Activated CD8-positive, alpha-beta memory T cell treated with anti-CD3 and anti-CD28 coated beads for 1 hour (primary cell): ENCODE measurements at places on chromosomes 5 and 9.

- DNase-seq, result no peak
Observed at GRCh38 chr5:175681045-175681967, 23.4 kb downstream of the HRH2 start.

DNA sequence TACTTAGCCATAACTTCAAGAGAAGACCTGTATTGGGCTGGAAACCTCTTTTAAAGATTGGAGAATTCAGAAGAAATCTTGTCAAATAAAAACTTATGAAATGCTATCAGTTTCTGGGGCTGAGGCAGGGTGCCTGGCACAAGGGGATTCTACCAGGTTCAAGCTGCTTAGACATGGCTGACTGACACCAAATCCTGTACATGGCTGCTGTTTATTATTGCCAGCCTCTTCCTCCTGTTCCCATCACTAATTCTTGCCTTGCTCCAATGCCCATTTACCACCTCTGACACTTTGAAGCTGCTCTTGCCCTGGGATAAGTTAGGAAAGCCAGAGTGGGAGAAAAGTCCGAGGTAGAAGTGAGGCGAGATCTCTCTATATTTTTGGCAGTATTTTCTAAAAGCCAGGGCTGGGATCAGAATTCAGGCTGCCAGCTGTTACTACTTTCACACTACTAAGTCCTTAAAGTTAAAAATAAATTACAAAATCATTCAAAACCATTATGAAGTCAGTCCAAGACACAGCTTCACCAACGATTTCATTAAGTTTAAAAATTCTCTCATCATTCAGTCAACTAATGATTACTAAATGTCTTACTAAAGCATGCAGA is 66.3 kb upstream of the TNFAIP8 start:
- DNase-seq, result no peak

- DNase-seq, result no peak
Observed at GRCh38 chr9:96350866-96351265, 32.6 kb downstream of the SLC35D2 start.

DNA sequence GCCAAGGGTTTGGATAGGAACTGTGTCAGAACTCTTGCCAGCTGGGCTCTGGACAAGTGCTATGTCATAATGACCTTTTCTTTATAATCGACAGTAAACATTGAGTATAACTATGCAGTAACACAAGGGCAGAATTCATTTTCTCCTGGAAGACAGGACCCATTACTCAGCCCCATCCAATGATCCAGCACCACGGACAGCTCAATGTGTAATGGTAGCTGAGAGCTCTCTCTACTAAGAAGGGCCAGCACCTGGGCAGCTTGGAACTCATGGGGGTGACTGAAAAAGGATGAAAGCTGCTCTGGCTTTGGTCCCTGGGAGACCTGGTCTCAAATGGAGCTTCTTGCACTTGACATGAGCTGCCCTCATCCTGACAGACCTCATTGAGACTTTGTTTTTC is 347.8 kb downstream of the TRIM32 start:
- no peak for DNase-seq

GRCh38 chr5:170181902-170182301 is 50.9 kb upstream of the C5orf58 start:
- no peak for DNase-seq

DNA sequence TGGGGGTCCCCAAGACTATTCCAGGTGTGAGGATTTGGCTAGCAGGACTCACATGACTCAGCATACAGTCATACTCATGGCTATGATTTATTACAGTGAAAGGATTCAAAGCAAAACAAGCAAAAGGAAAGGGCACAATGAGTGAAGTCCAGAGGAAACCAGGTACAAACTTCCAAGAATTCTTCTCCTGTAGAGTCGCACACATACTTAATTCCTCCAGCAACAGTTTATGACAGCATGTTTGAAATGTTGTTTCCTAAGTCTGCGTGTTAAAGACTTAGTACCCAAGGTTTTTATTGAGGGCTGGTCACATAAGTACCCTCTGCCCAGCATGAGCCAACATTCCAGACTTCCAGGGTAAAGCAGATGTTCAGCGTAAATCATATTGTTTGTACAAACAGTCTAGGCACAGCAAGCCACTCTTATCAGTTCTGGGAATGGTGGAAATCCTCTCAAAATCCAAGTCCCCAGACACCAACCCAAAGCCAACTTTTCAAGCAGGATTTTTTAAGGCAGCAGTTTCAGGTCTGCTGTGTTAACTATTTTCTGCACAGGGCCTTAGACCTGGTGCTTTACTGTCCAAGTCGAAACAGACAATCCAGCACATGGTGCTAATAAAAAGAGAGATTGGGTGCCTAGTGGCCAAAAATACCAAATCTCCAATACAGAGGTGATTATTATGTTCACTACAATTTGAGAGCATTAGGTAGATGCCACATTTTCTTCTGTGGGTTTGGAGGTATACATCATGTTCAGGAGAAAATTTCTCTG is 18.6 kb upstream of the RICTOR start:
- DNase-seq, result no peak

DNA sequence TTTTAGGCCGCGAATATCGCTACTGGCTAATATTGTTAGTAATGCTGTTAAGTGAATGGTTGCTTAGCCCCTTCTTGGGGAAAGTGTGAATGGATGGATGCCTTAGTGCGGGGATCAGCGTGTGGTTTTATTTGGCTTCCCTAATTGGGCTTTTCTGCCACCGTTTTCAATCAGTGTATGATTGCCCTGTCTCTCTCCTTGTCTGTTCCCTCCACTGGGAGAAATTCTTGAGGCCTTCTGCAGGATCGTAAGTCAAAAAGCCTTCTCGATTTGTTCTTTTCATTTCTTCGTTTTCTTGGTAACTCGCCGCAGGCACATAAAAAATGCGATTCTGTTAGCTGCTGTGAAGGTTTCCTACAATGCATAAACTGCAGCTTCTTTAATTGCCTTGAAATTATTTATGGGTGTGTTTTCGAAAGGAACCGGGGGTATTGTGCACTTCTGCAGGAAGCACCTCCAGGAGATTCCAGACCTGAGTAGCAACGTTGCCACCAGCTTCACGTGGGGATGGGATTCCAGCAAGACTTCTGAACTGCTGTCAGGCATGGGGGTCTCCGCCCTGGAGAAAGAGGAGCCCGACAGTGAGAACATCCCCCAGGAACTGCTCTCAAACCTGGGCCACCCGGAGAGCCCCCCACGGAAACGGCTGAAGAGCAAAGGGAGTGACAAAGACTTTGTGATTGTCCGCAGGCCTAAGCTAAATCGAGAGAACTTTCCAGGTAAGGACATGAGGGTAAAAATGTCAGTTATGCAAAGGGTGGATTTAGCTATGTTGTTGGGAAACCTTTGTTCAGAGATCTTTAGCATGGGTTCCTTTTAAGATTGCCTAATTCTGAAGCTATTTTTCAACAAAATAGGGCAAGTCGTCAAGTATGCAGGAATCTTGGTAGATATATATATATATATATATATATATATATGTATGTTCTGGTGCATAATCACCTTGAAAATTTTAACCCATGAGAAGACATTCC is 700 bp downstream of the SKP2 start:
- no peak for DNase-seq

DNA sequence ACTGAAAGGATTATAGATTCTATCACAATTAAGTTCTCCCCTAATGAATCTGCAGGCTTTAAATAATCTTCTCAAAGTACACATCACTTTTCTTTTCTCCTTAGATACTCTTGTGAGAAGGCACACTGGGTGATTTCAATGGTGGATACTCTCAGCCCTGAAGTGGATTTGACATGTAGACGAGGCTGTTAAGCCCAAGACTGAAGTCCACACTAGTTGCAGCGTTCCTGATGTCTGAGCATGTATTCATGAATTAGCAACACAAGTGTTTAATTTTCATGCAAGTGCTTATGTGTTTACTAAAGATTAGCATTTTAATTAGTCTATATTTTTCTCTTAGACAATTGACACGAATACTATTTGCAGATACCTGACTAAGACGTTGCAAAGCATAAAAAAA is 218.9 kb downstream of the TMEM161B start:
- DNase-seq, result no peak

DNA sequence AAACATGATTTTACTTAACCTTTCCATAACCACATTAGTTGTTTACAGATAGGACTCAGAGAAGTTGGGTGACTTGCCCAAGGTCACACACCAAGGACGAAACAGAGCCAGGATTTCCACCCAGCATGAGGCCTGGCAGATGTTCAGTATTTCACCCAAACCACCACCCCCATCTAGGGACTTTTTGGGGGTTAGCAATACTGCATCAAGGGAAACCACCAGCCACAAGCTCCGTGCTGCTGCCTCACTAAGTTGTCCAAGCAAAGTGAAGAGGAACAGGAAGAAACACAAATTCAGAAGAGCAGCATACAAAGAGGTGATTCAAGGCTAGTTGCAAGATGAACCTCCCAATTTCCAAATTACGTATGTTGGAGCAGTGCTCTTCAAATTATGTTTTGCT is 219.6 kb upstream of the RORB start:
- no peak for DNase-seq

DNA sequence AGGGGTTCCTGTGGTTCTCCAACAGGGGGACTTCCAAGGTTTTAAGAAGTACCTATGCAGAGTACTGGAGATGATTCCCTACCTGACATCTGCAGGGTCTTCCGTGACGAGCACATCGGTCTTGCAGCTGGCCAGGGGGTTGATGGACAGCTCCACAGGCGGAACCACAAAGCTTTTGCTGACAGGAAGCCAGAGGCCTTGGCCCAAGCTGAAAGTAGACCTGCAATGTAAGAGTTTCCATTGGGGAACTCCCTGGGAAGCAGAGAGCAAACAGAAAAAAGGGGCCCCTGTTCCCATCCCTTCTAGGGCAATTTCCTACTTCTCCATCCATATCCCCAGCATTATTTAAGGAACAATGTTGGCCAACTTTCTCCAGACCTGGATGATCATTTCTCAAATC is 288.0 kb downstream of the TRIM32 start:
- DNase-seq, result no peak

- DNase-seq, result no peak
Observed at GRCh38 chr9:105444130-105444529, 3.7 kb upstream of the FSD1L start.

DNA sequence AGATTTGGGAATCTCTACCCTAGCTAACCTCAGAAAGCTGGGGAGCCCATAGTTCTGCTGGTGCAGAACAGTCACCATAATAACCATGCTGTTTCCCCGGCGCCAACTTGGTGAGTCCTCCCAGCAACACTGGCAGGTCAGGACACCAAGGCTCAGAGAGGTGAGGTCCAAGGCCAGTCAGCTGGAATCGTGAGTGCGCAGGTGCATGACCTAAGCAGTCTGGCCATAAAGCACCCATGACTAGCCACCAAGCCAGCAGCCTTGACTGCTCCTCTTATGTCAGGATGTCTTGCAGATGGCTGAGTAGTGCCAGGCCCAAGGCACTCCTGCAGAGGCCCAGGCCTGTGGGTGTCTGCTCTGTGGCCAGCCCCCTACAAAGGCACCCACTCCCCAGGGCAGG is 2.6 kb downstream of the RNF44 start:
- DNase-seq, result no peak

DNA sequence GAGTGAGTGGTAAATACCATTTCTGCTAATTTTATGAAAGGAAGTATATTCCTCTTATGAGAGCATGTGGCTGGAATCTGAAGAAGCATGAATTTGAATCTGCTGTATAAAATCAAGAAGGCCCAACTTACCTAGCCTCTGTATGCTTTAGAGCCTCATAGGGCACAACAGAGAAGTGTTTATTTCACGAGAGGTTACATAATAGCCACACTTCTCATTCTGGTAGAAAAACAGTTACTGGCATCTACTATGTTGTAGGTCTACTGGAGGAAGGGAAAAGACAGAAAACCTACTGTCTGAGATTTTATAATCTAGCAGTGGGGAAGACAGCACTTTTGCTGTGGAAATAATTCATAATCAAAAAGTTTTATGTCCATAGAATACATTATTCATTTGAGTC is 172.6 kb upstream of the ZNF608 start:
- DNase-seq, result no peak

- DNase-seq, result no peak
Observed at GRCh38 chr9:4890242-4890641, 94.8 kb upstream of the JAK2 start.

DNA sequence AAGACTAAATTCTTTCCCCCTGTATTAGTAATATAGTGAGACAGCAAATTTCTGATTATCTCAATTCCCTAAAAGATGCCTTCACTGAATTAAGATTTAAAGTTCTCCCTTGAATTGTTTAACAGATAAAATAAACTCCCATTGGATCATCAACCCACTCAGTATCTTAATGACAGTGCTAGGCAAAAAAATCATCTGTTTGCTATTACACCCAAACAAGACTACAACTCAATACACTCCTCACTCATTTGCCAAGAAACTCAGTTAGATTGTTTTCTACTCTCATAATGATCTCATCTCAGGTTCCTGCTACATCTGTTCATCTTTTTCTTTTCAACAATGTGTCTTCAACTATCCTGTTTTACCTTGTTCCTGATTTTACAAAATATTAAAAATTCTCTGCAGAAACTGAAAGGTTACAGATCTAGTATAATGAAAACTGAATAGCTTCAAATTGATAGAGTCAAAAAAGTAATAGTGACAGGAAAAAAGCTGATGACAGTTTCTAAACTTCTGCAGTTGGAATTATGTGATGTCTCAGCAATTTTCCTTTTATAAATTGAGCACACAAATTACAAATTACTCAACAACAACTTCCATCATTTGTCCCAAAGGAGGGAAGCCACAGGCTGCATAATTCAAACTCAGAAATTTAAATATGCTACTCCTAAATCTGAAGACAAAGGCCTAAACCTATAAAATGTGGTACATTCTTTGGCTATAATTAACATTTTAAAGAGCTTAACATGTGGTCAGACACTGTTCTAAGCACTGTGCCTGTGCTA is 39.4 kb downstream of the HOMER1 start:
- DNase-seq, result no peak

GRCh38 chr9:21873540-21874221 is 71.2 kb downstream of the MTAP start:
- DNase-seq, result no peak
